Left ventricle myocardium superior (tissue), 1 donor: ENCODE measurements at places on chromosomes 7 and 10. TPM values are rescaled to one million over a fixed set of nuclear protein-coding genes. Genes with fewer than 3 reads are reported as not detected.

GRCh38 chr10:29266641-29267040 is 22.2 kb upstream of the LYZL1 start:
- DNase-seq: no peak

DNA sequence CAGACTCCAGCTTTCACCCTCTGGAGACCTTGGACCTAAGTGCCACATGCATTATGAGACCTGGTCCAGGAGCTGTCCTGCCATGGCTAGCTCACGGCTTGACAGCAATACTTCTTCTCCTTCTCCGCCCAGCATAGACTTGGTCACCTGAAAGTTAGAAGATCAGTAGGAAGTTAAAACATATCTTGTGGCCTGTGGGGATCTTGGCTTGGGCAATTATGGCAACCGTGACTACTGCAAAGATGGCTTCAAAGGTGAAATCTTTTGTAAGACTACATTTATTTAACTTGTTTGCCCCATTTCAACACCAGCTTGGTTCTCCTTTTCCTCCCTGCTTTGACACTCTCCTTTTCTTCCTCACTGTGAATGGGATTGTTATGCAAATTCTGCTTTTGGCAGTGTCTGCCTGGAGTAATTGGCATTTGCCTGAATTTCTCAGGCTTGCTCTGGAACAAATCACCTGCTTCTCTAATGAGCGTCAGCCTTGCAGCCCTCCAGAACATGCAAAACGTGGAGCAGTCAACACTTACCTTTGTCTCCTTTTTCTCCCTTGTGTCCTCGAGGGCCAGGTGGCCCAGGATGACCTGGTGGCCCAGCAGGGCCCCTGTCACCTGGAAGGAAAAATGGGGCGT is 53.4 kb downstream of the COL17A1 start:
- no peak for DNase-seq

DNA sequence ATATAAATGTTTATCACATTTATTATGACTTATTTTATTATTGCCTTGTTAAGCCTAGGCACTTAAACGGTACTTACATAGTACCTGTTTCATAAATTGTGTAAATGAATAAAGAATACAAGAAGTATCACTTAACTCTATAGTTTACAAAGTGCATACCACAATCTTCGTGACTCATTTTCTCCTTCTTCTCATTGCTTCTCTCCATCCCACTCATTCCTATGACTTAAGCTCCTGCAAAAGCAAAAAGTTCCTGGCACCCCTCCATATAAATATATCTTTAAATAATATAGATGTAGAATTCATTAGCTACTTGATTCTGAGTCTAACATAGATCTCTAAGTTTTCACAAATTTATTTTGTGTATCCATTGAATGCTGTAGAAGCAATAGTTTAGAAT is 1382.0 kb upstream of the CELF2 start:
- DNase-seq: no peak

VGF gene
- total RNA-seq: not detected

SEMA3C gene
- 71.7 TPM for total RNA-seq
